ENCODE measurements at places on chromosomes 4 and X. TPM values are rescaled to one million over a fixed set of nuclear protein-coding genes. Genes with fewer than 3 reads are reported as not detected.

- no peak for DNase-seq
Measured at GRCh38 chr4:87046121-87046551, 111.3 kb downstream of the AFF1 start.

DNA sequence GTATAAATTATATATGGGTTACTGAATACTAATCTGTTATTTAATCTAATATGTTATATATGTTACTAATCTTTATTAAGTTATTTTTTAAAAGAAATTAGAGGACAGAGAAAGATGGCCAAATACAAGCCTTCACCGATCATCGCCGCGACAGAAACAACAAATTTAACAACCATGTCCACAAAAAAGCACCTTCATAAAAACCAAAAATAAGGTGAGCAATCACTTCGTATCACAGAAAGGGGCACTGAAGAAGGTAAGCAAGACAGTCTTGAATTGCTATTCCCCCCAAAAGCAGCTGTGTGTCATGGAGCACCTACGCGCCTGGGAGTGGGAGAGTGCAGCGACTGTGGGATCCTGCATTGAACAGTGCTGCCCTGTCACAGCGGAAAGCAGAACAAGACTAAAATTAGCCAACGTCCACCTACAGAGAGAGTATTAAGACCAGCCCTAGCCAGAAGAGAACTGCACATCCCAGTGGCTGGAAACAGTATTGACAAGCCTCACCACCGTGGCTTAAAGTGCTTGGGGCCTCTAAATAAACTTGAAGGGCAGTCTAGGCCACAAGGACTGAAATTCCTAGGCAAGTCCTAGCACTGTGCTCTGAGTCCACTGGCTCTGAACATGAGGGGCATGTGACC lies 38.5 kb downstream of the LRBA start:
- no peak for DNase-seq

DNA sequence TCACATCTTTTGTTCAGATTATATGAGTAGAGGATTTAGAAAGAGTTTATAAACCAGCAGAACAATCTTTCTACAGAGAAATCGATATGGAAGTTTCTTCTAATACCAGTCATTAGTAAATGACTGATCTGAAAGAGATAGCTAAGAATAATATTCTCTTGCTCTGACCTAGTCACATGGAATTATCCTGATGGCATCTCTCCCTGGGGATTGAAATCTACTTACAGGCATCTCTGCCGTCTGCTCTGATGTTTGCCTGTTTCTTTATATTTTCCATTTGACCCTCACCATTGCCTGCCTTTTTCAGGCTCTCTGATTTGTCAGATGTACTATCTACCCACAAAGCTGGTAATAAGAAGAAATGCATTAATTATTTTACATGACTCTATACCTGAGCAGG lies 1157.3 kb downstream of the PCDH7 start:
- no peak for DNase-seq

Gene RBM47
- 1.8 TPM for total RNA-seq

Gene MAGEA12
- total RNA-seq, result not detected

Gene FAM3A
- total RNA-seq, result 45.3 TPM

Gene CDX4
- not detected for total RNA-seq
